ENCODE measurements at places on chromosomes 7 and 10.

DNA sequence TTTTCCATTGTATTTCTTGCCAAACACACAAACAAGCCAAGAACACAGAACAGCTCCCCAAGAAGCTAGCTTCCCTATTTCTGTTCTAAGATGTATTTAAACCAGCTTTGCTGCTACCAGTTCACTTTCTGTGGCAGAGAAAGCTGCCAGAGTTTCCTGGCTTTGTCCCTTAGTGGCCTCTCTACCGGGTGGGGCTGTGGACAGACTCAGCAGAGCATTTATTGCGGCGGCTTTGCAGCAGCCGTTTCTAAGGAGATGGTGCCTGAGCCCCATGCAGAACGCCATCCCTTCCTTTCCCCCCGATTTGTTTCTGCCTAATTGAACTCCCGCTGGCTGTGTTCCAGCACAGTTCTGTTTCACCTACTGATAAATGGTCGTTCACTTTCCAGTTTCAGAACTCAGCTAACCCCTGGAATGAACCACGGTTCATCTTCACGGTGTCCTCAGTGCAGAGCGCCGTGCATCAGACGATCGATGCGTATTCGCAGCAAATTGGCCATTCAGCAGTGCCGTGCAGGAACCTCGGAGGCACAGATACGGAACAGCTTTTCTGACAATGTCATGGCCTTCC, 33.8 kb upstream of the SFMBT2 start:
- no peaks in the 10 kb centered on the region for H3K36me3 ChIP-seq
- DNase-seq = no peak
- H3K27me3 ChIP-seq = no peaks in the 10 kb centered on the region
- H3K27ac ChIP-seq = no peak overlapping the region

DNA sequence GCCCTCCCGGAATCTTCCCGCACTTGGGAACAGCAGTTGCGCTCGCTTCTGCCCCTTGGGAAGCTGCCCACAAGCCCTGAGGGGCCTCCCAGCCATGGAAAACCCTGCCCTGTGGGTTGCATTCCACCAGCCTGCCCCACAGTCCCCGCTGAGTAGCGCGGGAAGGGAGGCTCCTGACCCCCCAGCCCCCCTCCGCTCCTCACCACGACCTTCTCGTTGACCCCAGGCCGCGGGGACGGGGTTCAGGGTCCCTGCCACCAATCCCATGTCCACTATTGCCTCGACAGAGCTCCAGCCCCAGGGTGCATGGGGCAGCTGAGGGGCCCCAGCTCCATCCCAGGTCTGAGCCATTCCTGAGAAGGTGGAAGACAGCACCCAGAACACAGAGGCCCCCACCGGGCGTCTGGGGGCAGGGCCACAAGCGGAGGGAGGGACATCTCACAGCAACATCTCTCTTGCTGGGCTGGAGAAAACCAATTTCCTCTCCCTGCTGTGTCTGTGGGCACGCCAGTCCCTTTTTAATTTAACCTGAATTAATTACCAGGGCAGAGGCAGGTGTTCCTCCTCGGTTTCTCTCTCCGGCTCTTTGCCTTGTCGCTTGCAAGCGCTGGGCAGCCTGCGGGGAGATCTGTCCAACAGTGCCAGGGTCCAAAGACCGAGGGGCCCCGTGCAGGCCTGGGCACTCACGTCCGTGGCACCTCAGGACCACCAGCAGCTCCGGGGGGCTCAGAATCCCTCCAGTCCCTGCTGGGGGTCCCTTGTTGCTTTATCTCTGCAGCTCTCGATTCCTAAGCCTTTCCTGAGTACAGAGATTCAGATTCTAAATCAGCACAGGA, 57.9 kb downstream of the FOXL3 start:
- no peak overlapping the region for H3K27ac ChIP-seq
- H3K4me1 ChIP-seq = peaks cover 12% of the 10 kb centered on the region
- no peak for DNase-seq
- no peak overlapping the region for H3K4me3 ChIP-seq
- no peaks in the 10 kb centered on the region for H3K27me3 ChIP-seq

- H3K4me1 ChIP-seq = no peaks in the 10 kb centered on the region
- H3K4me3 ChIP-seq = no peak overlapping the region
- no peak overlapping the region for H3K27ac ChIP-seq
- peak; percentile 58 for DNase-seq
- no peaks in the 10 kb centered on the region for H3K36me3 ChIP-seq
These were observed 27.7 kb upstream of the VAX1 start for GRCh38 chr10:117165538-117166417.

DNA sequence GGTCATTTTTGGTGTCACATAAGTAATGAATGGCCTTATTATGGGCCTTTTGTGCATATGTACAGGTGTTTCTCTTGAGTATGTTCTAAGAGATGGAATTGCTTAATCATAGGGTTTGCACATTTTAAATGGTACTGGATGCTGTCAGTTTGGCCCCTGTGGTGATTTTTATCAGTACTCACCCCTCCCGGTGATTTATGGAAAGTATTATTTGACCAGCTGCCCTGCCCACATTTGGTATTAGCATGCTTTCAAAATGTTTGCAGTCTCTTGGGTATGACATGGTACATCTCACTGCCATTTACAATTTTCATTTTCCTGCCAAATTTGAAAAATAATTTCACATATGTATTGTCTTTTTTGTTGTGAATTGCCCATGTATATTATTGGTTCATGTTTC, 427.7 kb downstream of the LRMDA start:
- no peak overlapping the region for H3K4me3 ChIP-seq
- no peak overlapping the region for H3K27ac ChIP-seq
- no peaks in the 10 kb centered on the region for H3K27me3 ChIP-seq
- no peaks in the 10 kb centered on the region for H3K4me1 ChIP-seq

DNA sequence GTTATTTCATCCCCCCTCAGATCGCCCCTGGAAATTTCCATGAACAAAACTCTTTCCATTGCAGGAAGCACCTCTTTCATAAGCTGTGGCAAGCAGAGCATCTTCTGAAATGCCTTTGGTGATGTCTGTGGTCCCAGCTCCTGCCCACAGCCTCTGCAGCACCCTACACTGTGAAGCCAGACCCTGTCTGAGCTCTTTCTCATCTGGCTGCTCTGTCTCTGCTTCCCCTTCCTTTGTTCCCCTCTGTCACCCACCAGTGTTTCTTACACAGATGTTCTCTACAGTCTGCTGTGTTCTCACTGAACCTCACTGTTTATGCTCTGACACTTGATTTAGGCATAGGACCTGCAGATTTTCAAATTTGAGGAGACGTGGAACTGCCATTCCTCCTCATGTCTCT, 1.9 kb upstream of the TAS2R39 start:
- no peaks in the 10 kb centered on the region for H3K36me3 ChIP-seq
- no peaks in the 10 kb centered on the region for H3K4me1 ChIP-seq
- H3K27ac ChIP-seq = no peak overlapping the region
- H3K4me3 ChIP-seq = no peak overlapping the region
